Omental fat pad (tissue), 4 donors: ENCODE measurements at places on chromosomes 7 and 10. TPM values are rescaled to one million over a fixed set of nuclear protein-coding genes. Genes with fewer than 3 reads are reported as not detected.

- DNase-seq, result no peak
Measured at GRCh38 chr10:91197127-91197526, 23.3 kb upstream of the PCGF5 start.

DNA sequence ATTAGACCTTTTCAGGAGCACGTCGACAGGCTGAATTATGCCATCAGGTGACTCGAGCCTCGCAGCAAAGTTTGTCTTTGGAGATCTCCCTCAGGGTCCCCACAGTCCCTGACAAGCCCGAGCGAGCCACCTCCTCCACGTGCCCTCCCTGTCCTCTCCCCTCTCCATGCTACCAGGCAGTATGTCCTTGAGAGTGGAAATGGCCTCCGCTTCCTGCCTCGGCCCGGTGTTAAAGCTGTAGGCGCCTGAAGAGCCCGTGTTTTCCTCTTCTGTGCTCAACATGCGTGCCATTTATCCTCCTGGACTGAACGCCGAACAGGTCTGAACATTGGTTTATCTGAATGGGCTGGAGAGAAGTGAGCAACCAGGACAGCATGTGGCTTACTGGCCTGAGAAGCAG is 82.6 kb downstream of the GPR26 start:
- no peak for DNase-seq

- DNase-seq, result no peak
Measured at GRCh38 chr10:124994573-124995473, 52.9 kb downstream of the ZRANB1 start.

GRCh38 chr10:123990889-123991288 is 99.3 kb upstream of the CPXM2 start:
- no peak for DNase-seq

The ATOH7 gene
- total RNA-seq, result not detected

DNA sequence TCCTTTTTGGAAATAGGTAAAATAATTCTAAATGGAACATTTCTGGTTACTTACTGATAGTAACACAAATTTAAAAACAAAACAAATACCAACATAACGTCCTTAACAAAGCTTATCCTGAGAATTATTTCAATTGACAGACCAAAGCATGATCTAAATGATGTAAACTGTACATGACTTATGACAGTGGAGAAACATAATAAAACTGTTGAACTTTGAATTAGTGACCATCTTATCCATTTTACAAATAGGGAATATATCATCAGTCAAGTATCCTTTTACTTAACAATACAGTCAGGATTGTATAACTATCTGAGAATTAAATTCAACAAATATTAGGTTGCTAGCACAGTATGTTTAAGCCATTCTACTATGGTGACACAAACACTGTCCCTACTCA is 2.4 kb downstream of the IPMK start:
- no peak for DNase-seq

GRCh38 chr7:130701650-130702049 is 15.3 kb upstream of the TSGA13 start:
- DNase-seq, result no peak

DNA sequence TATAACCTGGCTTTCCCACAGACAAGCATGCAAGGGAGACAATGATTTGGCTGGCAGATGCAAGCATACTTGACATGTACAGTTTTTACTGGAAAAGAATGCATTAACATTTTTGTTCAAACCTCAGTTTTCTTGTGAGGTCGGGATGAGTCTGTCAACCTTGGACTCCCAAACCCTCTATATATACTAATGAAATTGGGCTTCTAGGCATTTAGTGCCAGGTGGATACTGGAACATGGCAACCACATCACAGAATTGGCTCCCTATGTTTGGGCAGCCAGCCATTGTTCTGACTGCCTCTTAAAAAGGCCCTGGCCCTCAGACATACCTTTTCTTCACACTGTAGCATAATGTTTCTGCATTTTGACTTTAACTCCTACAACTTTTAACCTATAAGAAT is 39.1 kb downstream of the CDK6 start:
- no peak for DNase-seq

DNA sequence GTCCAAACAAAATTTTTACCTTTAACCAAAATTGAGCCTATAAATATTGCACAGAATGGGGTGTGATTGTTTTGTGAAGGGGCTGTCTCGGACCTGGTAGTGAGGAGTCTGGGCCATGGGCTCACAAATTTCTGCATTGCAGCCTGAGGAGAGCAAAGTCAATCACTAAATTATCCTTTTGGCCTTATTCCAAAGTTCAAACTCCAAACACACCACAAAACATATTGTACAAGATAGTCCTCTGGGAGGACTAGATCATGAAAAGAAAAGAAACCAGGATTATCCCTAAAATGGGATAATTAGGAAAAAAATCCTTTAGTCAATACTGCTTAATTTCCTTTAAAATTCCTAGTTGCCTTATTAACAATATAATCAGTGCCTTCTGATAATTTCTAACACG is 115.5 kb downstream of the BUB3 start:
- no peak for DNase-seq

DNA sequence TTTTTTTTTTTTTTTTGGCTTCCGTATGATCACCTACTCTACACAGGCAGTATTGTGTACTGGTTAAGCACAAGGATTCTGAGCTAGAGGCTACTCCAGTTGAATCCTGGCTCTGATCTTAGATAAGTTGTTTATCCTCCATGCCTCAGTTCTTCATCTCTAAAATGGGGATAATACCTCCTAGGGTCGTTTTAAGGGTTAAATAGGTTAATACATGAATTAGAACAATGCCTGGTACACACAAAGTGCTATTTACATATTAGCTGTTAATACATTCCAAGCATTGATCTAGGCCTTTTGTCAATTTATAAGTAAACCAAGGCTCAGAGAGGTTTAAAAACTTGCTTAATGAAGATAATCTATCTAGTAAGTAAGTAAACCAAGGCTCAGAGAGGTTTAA is 59.0 kb downstream of the ST7 start:
- no peak for DNase-seq
